ENCODE measurements at places on chromosomes 7 and 10. TPM values are rescaled to one million over a fixed set of nuclear protein-coding genes. Genes with fewer than 3 reads are reported as not detected.

Gene SYCE1
- polyA plus RNA-seq: not detected

Gene PWWP2B
- polyA plus RNA-seq: 0.14 TPM

Gene ANXA8L1
- 0.50 TPM for polyA plus RNA-seq

Gene FZD8
- not detected for polyA plus RNA-seq

Gene PNLIPRP3
- not detected for polyA plus RNA-seq

Gene CRHR2
- polyA plus RNA-seq: not detected

Gene ANKRD1
- not detected for polyA plus RNA-seq

Gene GJD4
- polyA plus RNA-seq: not detected

Gene ATG9B
- 0.83 TPM for polyA plus RNA-seq

Gene TEX36
- not detected for polyA plus RNA-seq

Gene CPN1
- not detected for polyA plus RNA-seq

Gene PRR15
- not detected for polyA plus RNA-seq

Gene IL2RA
- polyA plus RNA-seq: 5.7 TPM

Gene MOGAT3
- not detected for polyA plus RNA-seq

Gene AKR1C2
- polyA plus RNA-seq: not detected

Gene INSYN2A
- polyA plus RNA-seq: not detected

Gene NACAD
- not detected for polyA plus RNA-seq

Gene ARHGAP22
- polyA plus RNA-seq: not detected

All from GM12878 (cell line).